Mesendoderm (in vitro differentiated cells): ENCODE measurements at places on chromosomes 16 and 17.

DNA sequence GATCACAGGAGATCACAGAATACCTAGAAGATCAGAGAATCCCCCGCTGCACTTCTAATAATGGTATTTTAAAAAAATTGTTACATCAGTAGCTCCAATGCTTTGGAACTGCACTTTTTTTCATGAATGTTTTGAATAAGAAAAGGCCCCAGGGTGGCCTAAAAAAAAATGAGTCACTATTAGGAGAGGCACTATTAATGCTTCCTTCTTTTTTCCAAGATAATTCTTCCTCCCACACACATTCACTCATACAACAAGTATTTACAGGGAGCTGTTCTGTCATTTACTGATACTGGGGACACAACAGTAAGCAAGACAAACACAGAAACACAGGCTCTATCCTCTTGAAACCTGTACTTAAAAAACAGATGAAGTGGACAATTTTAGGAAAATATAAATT is 675 bp upstream of the PDZD9 start:
- no peak for DNase-seq

- peak; percentile 97 for DNase-seq
Observed at GRCh38 chr16:86575754-86576557, 2.4 kb upstream of the FOXL1 start.

DNA sequence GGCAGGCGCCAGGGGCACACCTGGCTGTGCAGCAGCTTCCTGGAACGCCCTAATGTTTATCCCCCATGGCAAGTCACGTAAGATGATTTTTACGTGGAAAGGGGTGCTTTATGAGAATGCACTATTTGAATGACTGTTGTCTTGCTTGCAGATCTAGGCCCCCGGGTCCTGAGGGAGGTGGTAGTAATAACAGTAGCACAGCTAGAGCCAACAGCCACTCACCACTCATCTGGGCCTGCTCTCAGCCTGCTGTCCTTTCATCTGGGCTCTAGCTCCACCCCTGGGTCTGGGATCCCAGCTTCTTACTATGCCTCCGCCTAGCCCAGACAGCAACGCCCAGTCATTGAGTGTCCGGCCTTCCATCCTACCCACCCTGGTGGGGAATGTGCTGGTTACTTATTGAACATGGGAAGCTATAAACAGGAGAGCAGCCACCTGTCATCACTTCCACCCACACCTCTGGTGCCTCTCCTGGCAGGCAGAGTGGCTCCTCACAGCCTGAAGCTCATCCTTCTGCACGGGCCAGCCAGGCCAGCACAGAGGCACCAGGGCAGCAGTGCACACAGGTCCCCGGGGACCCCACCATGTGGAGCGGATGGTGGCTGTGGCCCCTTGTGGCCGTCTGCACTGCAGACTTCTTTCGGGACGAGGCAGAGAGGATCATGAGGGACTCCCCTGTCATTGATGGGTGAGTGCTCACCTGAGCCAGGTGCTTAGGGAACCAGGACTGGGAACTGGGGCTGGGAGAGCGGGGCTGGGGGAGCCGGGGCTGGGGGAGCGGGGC is 16.6 kb downstream of the DPEP1 start:
- no peak for DNase-seq

DNA sequence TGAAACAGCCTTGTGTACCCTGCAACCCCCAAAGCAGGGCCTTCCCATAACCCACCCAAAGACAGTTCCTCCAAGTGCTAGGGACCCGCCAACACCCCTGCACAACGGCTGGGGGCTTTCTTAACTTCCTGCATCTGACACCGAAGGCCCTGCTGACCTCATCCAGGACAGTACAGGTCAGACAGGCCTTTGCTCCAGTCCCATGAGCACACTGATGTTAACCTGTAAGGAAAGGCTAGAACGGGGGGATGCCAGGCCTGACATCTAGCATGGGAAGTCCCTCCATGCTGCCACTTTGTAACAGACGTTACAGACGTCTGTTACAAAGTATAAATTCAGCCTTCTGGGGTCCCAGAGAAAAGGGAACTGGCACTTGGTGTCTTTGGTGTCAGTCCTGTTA is 369.1 kb downstream of the CPPED1 start:
- no peak for DNase-seq

- DNase-seq, result no peak
Observed at GRCh38 chr17:3761036-3761917, 37.6 kb downstream of the HASPIN start.

DNA sequence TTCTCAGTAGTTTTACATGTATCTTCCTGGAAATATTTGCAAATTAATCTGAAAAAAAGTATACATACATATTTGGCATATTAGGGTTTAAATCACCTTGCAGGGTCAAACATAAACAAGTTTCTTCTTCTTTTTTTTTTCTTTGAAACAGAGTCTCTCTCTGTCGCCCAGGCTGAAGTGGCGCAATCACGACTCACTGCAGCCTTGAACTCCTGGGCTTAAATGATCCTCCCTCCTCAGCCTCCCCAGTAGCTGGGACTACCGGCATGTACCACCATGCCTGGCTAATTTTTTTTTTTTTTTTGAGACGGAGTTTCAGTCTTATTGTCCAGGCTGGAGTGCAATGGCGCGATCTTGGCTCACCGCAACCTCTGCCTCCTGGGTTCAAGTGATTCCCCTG is 12.6 kb upstream of the FUS start:
- no peak for DNase-seq

- DNase-seq, result peak; percentile 58
Observed at GRCh38 chr16:58020628-58021521, 4.7 kb upstream of the MMP15 start.

GRCh38 chr16:67657751-67658518 is 2.1 kb downstream of the ACD start:
- DNase-seq, result no peak

DNA sequence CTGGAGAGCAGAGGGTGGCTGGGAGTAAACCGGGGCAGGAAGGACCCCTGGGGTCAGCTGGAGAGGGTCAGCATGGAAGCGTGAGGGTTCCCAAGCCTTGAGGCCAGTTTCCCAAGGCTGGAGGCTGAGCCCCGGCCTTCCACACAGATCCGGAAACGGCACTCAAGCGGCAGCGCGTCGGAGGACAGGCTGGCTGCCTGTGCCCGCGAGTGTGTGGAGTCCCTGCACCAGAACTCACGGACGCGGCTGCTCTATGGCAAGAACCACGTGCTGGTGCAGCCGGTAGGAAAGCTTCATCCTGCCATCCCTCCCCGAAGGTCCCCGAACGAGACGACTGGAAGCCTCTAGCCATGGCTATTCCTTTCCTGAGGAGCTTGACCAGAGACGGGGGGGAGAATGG is 26.0 kb downstream of the SGSM2 start:
- no peak for DNase-seq

GRCh38 chr17:45129940-45130680 is 2.2 kb downstream of the PLCD3 start:
- DNase-seq, result peak; percentile 61

DNA sequence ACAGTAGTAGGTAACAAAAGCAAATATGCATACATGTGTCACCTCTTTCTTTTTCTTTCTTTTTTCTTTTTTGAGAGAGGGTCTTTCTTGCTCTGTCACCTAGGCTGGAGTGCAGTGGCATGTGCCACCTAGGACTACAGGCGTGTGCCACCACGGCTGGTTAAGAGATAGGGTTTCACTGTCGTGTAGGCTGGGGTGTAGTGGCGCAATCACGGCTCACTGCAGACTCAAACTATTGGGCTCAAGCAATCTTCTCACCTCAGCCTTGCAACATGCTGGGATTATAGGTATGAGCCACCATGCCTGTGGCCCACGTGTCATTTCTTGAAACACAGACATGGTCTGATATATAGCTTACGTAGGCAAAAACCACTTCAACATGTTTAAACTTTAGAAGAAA is 397.7 kb upstream of the PMFBP1 start:
- peak; percentile 16 for DNase-seq

- no peak for DNase-seq
Observed at GRCh38 chr16:6104428-6104827, 1006.8 kb upstream of the EEF2KMT start.

- no peak for DNase-seq
Observed at GRCh38 chr17:56171186-56171959, 18.1 kb downstream of the ANKFN1 start.

- DNase-seq, result no peak
Observed at GRCh38 chr17:72101526-72101925, 19.3 kb upstream of the SOX9 start.

GRCh38 chr17:77328823-77329740 is 188.3 kb downstream of the SEC14L1 start:
- DNase-seq, result no peak

- peak; percentile 61 for DNase-seq
Observed at GRCh38 chr16:72837846-72838585, 209.9 kb downstream of the ZFHX3 start.

DNA sequence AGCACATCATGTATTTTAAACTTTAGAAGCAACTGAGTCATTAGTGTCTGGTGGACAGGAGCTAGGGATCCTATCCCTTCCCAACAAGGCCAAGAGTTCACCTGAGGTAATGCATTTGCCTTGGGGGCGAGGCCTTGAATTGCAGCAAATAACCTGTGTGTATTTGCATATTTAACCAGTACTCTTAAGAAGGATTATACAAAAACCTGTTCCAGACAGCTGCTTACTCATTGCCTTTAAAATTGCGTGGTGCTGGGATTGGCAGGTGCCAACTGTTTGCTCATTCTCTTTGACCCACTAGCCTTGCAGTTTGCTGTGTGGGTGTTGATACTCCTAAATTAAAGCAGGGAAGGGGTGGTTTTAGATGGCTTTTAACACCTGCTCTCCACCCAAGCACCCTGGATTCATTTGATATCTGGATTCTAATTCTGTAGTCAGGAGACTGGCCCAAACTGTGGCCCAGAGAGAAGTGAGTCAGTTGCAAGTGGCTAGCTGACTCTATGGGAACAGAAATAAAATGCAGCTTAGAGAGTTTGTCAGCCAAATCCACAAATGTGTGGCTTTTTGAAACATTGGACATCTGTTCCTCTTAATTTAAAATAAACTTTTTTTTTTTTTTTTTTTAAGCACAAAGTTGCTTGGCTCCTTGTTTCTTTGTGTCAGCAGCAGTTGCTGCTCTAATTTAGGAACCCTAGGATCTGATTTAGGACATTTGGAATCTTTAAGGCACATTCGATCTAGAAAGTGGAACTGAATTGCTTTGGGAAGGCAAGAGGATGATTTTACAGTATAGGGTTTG is 46.9 kb downstream of the TUBD1 start:
- DNase-seq, result peak; percentile 72

DNA sequence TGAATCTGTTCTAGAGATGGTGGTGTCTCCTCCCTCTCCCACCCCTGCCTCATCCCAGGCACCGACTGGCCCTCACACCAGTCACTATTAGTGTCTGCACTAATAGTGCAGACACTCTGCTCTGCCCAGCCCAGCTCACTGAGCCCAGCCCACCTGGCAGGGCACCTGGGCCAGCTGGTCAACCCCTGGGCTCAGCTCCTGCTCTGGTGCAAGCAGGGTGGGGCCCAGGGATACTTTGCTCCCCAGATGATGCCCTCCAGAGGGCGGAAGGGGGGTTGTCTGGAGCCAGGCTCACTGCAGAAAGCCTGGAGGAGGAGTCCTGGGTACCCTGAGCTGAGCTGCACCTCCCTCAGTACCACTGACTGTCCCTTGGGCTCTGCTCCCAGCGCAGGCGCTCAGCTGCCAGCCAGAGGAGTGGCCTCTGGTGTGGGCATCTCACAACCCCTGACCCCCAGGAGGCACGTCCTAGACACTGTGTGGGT is 14.5 kb downstream of the RAB11FIP4 start:
- DNase-seq, result peak; percentile 30

GRCh38 chr17:17001874-17002520 is 30.1 kb upstream of the TNFRSF13B start:
- peak; percentile 74 for DNase-seq

DNA sequence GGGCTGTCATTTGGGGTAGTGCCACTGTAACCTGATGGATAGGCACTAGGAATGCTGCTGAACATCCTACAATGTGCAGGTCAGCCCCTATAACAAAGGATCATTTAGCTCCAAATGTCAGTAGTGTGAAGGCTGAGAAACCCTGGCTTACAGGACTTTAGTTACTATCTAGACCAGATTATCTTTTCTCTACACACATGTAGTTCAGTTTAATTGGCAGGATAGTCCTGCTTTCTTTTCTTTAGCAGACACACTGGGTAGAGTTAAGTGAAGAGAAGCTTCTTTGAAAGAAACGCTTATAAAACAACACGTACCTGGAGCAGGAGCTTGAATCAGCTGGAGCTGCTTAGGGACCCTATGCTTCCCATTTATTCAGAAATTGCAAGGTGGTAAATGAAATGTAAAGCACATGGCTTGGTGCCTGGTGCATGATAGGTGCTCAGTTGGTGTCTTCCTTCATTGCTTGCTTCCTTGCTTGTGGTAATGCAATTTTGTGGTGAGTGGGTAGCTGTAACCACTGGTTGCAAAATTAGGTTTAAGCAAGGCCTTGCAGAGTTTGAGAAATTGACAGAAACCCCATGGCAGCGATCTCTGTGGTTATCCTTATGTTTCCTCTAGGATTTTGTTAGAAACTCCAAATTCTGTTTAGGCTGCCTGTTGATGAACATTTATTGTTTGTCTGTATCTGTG is 9.4 kb downstream of the METTL9 start:
- no peak for DNase-seq

- DNase-seq, result no peak
Observed at GRCh38 chr17:6402258-6402657, 32.7 kb downstream of the AIPL1 start.

DNA sequence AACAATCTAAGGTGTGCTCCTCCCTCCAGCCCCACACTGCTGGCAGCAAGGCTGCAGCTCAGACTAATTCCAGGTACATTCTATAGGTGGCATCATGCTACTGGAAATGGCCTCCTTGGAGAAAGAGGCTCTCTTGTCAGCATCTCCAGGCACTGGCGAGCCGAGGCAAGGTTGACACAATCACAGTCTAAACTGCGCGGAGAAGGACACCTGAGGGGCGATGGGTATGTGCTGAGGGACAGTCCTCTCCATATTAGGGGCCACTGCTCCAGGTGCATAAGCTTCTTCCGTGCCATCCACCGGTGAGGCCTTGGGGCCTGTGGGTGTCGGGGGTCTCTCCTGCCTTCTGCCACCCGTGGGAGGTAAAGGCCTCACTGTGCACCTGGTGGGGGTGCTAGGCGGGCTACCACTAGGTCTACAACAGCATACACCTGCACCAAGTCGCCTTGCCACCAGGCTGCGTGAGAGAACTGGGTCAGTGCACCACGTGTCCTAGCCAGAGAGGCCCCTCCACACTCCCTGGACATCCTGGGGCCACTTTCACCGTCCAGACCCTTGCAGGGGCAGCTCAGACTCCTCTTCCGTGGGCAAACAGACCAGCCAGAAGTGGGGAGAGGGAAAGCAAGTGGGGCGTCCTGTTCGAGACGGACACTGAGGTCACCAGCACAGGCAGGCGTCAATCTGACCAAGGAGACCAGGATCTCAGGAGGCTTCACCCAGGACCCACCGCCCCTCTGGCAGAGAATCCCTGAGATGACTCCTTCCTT is 12.1 kb upstream of the CBX8 start:
- DNase-seq, result peak; percentile 84
